ENCODE measurements at places on chromosomes 12 and 14.

GRCh38 chr12:111443086-111443485 lies 37.4 kb downstream of the SH2B3 start:
- DNase-seq: no peak

DNA sequence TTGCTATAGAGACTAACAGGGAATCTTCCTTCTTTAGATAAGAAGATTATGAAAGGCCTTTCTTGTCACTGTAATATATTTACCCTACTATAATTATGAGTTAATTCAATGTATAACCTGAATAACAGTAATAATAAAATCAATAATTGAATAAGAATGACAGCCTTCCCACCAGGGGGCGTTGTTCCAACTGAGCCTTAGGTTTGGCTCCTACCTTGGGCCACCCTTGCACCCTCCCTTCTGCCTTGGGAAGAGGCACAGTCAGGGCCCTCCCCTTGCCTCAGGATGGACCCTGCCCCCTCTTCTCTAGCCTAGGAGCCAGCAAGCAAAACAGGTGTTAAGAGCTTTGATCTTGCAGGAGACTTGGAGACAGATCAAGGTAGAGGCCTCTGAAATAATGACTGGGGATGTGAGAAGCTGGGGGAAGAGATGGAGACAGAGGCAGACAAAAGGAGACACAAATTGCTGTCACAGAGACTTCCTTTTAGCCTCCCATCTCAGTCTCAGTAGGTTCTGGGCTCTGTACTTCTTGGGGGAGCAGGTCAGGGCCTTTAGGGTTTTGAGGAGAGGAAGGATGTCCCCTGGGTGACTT lies 40.1 kb upstream of the CISTR start:
- DNase-seq: no peak

DNA sequence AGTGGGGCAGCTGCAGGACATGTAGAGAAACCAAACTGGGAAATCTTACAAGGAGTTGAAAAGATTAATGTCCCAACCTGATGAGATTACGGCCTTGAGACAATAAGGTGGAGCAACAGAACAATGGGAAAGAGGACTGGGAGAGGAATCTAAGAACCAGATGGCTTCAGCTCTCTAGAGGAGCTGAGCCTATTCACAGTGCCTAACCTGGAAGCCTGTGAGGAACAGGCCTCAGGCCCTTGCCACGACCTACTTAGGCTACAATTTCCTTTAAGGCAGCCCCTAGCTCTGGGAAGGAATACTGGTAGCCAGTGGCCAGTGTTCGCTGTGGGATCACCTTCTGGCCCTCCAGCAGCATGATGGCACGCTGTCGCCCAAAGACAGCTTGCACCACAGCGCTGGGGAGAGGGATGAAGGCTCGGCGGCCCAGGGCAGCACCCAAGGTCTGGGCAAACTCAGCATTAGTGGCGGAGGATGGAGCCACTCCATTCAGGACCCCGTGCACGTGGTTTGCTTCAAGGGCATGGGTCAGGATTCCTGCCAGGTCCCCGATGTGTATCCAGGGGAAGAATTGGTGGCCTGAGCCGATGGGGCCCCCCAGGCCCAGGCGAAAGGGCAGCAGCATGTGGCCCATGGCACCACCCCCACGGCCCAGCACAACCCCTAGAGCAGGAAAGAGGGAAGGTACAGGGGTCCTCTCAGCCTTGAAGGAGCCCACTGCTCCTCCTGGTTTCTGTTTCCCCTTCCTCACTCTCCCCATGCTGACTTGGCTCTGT lies 2.6 kb downstream of the SDR39U1 start:
- no peak for DNase-seq

- DNase-seq: no peak
Observed at GRCh38 chr14:58428118-58428683, 682 bp downstream of the KIAA0586 start.

- DNase-seq: peak; percentile 43
Observed at GRCh38 chr14:105525861-105526775, at the start of gene TMEM121. TSS of gene TMEM121 (plus strand) at chr14:105526583. CDS start at chr14:105528835, 2,252 bp downstream.

DNA sequence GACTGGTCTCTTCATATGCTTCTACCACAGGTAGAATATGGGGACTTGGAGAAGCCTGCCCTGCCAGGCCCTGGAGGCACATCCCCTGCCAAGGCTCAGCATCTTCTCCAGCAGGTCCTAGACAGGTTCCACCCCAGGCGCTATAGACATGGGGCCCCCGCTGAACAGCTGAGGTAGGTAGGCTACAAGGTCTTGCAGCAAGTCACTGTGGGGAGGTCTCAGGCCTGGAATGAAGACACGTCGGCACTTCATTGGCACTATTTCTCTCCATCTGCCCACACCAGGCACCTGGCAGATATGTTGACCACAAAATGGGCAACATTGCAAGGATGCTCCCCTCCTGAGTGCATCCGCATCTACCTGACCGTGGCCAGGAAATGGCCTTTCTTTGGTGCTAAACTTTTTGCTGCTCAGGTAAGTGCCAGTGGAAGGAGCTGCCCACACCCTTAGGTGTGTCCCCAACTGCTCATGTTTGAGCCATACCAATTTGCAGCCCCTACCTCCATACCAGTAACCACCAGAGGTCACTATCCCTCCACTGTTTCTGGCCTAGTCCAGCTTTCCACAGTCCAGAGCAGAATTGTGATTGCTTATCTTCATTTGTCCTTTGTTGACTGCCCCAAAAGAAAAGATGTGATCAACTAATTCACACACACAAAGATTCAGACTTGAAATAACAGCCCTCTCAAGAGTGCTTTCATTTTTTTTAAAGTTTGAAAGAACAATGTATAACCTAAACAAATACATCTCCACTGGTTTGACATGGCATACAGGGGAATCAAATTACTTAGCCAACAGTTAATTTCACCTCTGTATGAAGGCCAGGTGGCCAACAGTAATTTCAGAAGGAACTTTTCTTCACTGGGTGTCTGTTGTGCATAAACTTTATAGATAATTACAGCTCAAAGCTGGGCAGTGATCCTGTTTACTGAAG lies 16.1 kb downstream of the PIGH start:
- no peak for DNase-seq

- no peak for DNase-seq
Observed at GRCh38 chr14:63287666-63288483, 30.9 kb downstream of the GPHB5 start.

GRCh38 chr12:1453810-1454209 lies 140.6 kb downstream of the FBXL14 start:
- no peak for DNase-seq

- no peak for DNase-seq
Observed at GRCh38 chr12:5015711-5016492, 27.8 kb upstream of the KCNA5 start.

DNA sequence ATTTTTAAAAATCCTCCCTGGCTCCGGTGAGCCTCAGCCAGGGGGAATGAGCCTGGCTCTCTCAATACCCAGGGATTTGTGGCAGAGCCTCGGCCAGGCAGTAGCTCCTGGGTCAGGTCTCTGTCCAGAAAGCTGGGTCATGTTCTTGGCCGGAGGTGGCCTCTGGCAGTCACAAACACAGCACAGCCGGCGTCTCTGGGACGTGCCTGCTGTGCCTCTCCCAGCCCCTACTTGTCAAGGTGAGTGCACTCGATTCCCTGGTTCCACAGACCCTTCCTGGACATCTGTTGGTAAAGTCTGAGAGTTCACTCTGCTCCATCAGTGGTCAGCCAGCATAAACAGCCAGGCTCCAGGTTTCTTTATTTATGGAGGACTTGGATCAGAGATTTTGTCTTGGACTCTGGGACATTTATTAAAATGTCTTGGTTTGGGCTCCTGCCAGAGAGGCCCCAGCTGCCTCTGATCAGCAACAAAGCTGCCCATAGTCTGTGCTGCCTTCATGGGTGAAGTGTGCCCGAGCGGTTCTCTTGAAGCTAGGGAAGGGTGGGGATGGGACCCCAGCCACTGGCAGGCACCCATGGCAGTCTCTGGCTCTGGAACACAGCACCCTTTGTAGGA lies 56.7 kb downstream of the DGLUCY start:
- DNase-seq: no peak

GRCh38 chr12:117005417-117006046 lies 93.7 kb downstream of the TESC start:
- DNase-seq: no peak

- DNase-seq: no peak
Observed at GRCh38 chr12:9208229-9208628, at the start of gene PZP. TSS of gene PZP (minus strand) at chr12:9208395. CDS start at chr12:9208341, 54 bp downstream.

GRCh38 chr14:97723819-97724218 lies 926.6 kb downstream of the VRK1 start:
- DNase-seq: no peak

GRCh38 chr12:45348311-45348710 lies 132.4 kb downstream of the ANO6 start:
- DNase-seq: no peak

Measured in mesothelial cell of epicardium (in vitro differentiated cells).